CD4-positive, alpha-beta memory T cell (primary cell): ENCODE measurements at places on chromosomes 1 and 21. TPM values are rescaled to one million over a fixed set of nuclear protein-coding genes. Genes with fewer than 3 reads are reported as not detected.

- no peak for DNase-seq
Measured at GRCh38 chr1:203713125-203713524, 51.9 kb upstream of the LAX1 start.

- no peak for DNase-seq
Measured at GRCh38 chr1:15962176-15962575, 13.7 kb downstream of the ZBTB17 start.

- DNase-seq: no peak
Measured at GRCh38 chr1:67847466-67847865, 14.2 kb upstream of the GNG12 start.

PDZK1 gene
- total RNA-seq: not detected

SYT11 gene
- total RNA-seq: 18.2 TPM

PLA2G2D gene
- not detected for total RNA-seq

AVPR1B gene
- total RNA-seq: not detected

KAZN gene
- total RNA-seq: 0.47 TPM

KRTAP21-2 gene
- not detected for total RNA-seq
